CD4-positive, alpha-beta T cell treated with Interleukin-21 for 1 hour (primary cell): ENCODE measurements at places on chromosomes 13 and 19.

DNA sequence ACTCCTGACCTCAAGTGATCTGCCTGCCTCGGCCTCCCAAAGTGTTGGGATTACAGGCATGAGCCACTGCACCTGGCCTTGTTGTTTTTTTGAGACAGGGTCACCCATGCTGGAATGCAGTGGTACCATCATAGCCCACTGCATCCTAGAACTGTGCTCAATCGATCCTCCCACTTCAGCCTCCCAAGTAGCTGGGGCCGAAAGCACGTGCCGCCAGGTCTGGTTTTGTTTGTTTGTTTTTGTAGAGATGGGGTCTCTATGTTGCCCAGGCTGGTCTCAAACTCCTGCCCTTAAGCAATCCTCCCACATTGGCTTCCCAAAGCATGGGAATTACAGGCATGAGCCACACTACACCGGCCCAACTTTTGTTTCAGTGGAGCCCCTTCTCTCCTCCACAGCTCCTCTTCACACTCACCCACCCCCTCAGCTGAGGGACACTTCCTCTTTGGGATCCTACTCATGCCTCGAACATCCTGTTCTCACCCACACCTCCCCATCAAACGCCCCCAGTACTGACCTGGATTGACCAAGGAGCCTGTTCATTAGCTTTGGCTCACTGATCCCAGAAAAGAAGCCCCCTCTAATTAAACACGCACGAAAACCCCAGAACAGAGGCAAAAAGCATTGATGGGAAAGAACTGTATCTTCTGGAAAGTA is 12.8 kb upstream of the CERS4 start:
- no peak for DNase-seq

GRCh38 chr13:27389891-27390290 is 34.5 kb upstream of the GTF3A start:
- no peak for DNase-seq

- peak; percentile 93 for DNase-seq
These were observed 2.7 kb downstream of the TPM4 start for GRCh38 chr19:16078759-16079707.

DNA sequence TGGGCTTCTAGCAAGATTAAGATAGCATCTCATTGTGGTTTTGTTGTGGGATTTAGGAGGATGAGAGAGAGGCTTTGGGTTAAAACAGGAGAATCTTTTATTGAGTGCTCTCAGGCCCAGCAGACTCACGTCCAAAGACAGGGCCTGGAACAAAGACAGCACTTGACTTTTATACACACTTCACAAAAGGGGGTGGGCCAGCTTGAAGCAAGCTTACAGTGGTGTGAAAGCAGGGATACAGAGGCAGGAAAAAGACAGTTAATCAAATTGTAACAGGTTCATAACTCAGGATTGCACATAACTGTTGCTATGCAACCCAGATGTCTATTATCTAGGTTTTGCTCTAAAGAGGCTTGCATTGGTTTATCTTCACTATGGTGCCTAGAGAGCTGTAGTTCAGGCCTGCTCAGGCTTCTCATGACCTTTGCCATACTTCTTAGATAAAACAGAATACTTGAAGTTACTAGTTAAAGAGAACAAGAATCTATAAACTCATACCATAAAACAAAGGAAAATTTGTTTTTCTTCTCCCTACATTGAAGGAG is 42.2 kb upstream of the CEACAM21 start:
- DNase-seq: no peak

DNA sequence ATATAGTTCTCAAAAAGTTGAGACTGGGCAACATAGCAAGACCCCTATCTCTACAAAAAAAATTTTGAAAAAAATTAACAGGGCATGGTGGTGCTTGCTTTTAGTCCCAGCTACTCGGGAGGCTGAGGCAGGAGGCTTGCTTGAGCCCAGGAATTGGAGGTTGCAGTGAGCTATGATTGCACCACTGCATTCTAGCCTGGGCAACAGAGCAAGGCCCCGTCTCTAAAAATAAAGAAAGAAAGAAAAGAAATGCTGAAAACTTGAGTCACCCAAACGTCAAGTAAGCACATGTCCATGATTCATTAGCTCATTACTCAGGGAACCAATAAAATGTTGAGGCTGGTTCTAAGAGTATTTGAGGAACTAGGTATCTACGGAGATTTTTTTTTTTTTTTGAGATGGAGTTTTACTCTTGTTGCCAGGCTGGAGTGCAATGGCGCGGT is 33.9 kb upstream of the SEMA6B start:
- no peak for DNase-seq

DNA sequence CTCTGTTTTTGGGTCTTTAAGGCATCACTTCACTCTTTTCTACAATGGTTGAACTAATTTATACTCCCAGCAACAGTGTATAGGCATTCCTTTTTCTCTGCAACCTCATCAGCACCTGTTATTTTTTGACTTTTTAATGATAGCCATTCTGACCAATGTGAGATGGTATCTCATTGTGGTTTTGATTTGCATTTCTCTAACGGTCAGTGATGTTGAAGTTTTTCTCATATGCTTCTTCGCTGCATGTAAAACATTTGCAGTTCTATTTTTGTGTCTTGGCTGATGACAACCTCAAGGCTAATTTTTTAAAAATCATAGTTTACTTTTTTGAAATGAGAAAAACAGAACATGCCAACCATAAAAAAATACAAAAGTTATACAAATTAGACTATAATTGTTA is 258.2 kb upstream of the EDNRB start:
- no peak for DNase-seq
